ENCODE measurements at places on chromosomes 4 and X.

GRCh38 chr4:82667761-82668480 lies 106.1 kb upstream of the TMEM150C start:
- no peak for DNase-seq

DNA sequence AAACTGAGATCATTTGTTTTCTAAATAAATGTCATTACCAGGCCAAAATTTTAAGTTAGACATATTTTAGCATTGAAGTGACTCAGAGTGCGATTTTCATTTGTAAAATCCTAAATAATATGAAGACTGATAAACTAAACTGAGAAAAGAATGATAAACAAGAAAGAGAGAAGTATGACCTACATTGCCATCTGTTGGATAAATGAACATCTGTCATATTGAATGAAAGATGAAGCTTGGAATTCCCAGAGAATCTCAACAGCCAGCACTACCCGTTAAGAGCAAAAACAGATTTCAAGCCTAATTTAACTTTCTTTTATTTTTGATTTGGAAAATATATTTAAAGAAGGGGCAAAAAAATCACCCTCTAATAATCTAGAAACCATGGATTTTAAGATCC lies 591.0 kb upstream of the ATOH1 start:
- no peak for DNase-seq

GRCh38 chr4:48787056-48787455 lies 7.0 kb upstream of the FRYL start:
- DNase-seq, result no peak

DNA sequence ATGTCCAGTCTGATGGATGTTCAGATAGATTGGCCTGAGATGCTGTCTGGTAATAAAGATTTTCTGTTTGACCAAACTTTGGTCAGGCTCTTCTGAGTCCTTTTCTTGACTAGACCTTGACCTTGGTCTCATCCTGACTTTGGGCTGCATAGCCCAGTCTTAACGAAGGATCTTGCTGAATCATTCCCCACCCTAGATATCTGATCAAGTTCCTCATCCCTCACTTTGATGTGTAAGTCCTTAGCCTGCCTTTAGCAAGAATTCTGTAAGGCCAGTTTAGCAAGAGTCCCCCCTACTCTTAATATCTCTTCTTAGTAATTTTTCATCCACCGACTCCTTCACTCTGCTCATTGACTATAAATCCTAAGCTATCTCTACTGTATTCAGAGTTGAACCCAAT lies 244.4 kb upstream of the JADE1 start:
- DNase-seq, result no peak

DNA sequence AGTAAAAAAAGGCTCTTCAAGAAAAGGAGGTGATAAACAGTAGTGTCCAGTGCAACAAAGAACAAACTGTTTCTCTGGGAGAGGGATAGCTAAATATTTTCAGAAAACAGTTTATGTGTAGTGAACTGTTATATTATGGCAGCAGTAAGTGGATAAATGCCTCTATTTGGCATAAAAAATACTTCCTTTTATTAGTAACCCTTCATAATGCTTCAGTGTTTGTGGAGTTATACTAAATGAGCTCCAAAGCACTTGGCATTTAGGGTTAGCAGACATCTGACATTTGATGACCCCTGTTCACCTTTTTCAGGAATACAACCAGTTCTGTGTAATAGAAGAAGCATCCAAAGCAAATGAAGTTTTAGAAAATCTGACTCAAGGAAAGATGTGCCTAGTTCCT lies 31.9 kb downstream of the TRAPPC11 start:
- DNase-seq, result no peak
